ENCODE measurements at places on chromosomes 3 and 15.

GRCh38 chr3:126961191-126961790 lies 21.6 kb upstream of the PLXNA1 start:
- DNase-seq = no peak

- DNase-seq = no peak
These were observed 8.9 kb downstream of the ADCY5 start for GRCh38 chr3:123439806-123440580.

GRCh38 chr3:124059580-124059979 lies 67.7 kb upstream of the ROPN1 start:
- DNase-seq = no peak

GRCh38 chr15:97730315-97730714 lies 230.2 kb upstream of the ARRDC4 start:
- DNase-seq = no peak

DNA sequence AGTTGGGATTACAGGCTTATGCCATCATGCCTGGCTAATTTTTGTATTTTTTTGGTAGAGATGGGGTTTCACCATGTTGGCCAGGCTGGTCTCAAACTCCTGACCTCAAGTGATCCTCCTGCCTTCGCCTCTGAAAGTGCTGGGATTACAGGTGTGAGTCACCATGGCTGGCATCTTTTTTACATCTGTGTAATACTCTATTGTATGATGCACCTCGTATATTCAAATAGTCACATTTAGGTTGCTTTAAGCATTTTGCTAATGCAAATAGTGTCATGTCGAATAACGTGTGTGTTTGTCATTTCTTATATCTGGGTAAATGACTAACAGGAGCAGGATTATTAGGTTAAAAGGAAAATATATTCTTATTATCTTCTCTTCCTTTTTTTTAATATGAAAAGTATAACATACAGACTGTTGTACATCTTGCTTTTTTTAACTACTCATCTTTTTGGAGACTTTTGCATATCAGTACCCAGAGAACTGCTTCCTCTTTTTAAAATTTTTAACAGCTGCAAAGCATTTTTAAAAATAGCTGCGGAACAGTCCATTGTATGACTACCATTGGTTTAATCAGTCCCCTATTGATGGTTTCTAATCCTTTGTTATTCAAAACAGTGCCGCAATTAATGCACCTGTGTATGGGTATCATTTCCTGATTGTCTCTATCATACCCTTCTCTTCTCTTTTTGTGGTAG lies 13.4 kb downstream of the SCAMP5 start:
- DNase-seq = no peak
